ENCODE measurements at places on chromosomes 2 and 18.

- no peak for DNase-seq
- no peaks in the 10 kb centered on the region for H3K27me3 ChIP-seq
- H3K4me3 ChIP-seq: no peak overlapping the region
- H3K4me1 ChIP-seq: no peaks in the 10 kb centered on the region
- H3K27ac ChIP-seq: no peak overlapping the region
These were observed 147.1 kb downstream of the SH3BP4 start for GRCh38 chr2:235098736-235099494.

GRCh38 chr2:143615562-143615961 is 486.3 kb downstream of the ARHGAP15 start:
- H3K36me3 ChIP-seq: no peaks in the 10 kb centered on the region
- no peaks in the 10 kb centered on the region for H3K4me1 ChIP-seq
- H3K27ac ChIP-seq: no peak overlapping the region
- DNase-seq: no peak
- no peaks in the 10 kb centered on the region for H3K27me3 ChIP-seq

GRCh38 chr2:120673205-120673550 is 62.5 kb upstream of the GLI2 start:
- no peak overlapping the region for H3K27ac ChIP-seq
- H3K4me1 ChIP-seq: peaks cover 42% of the 10 kb centered on the region
- DNase-seq: no peak
- no peak overlapping the region for H3K4me3 ChIP-seq
- H3K27me3 ChIP-seq: no peaks in the 10 kb centered on the region

DNA sequence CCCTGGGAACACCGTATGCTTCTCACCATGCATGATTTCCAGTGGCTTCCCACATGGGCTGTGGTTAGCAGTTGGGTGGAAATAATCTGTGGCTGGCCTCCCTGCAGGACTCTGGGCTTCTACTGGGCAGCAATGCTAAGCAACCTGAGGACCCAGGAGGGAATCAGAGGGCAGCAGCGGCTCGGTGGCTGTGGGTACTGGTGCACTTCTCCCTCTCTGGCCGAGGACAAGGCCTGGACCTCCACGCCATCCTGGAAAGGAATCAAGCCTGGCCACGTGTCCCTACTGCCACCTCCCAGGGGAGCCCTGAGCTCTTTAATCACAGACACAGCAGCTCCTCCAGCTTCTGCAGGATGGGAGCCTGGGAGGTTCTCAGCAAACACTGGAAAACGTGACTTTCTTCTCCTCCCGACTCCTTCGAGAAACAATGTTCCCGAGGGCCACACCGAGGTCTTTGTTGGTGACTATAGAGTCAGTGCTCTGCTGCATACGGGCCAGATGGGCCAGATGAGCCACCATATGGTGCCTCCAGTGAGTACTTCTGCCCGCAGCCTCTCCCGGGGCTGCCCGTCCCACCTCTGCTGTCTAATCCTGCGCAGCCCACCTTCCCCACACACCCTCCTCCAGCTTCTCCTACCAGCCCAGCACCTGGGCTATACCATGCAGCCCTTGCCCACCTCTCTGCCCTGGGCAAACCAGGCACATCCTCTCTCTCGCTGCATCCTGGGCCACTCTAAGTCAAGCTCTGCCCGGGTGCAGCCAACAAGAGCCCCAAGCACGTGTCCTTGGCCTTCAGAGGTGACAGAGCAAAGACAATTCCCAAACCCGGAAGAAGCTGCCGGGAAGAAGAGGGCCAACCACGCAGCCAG is 42.8 kb upstream of the OTOS start:
- H3K27ac ChIP-seq: no peak overlapping the region
- no peak for DNase-seq
- H3K36me3 ChIP-seq: no peaks in the 10 kb centered on the region
- no peak overlapping the region for H3K4me3 ChIP-seq

- H3K27ac ChIP-seq: no peak overlapping the region
- H3K4me3 ChIP-seq: no peak overlapping the region
- no peak for DNase-seq
- no peaks in the 10 kb centered on the region for H3K27me3 ChIP-seq
These were observed 258.5 kb downstream of the ALK start for GRCh38 chr2:29662861-29663260.

DNA sequence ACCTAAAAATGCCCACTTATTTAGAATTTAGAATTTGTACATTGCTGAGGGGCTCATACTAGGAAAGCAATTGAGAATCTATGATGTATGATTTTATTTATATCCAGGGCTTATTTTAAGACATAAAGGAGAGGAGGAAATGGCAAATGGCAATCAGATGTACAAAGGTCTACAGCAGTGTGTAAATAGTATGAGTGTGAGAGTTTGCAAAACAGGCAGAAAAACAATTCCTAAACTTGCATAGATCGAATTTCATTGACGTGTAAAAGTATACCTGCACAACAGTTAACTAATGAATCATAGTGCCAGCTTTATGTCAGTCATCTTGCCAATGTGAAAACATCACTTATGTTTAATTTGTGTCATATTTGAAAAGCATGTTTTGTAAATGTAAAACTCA is 718.7 kb upstream of the GCFC2 start:
- H3K36me3 ChIP-seq: no peaks in the 10 kb centered on the region
- no peak overlapping the region for H3K27ac ChIP-seq

- H3K4me1 ChIP-seq: peaks cover 24% of the 10 kb centered on the region
- H3K27me3 ChIP-seq: no peaks in the 10 kb centered on the region
These were observed 70.2 kb upstream of the DSC1 start for GRCh38 chr18:31232775-31233424.

DNA sequence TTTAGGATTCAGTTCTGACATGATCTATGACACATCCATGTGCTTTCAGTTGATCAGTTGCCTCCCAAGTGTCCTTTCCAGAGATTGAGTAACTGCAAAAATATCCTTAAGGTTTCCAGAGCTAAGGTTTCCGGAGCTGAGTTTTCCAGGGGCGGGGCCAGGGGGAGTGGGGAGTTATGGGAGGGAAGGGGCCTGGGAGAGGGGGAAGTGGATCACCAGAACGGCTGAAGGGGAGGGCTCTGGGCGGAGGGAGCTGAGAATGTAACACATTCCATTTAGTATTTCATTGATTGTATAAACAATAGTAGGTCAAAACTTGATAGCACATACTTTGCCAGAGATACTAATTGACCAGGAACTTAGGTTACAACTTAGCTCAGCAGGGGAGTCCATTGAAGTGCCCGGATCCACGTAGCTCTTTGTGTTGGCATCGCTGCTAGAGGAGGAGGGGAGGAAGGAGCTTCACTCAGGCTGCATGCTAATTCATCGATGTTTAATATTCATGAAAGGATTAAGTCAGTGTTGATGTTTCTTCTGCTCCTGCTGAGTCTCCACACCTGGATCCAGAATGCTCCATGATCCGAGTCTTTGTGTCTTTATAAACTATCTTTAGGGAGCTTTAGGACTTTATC is 289.8 kb downstream of the ALPK2 start:
- H3K27me3 ChIP-seq: no peaks in the 10 kb centered on the region
- H3K27ac ChIP-seq: no peak overlapping the region
- H3K36me3 ChIP-seq: no peaks in the 10 kb centered on the region
- DNase-seq: no peak

- H3K4me3 ChIP-seq: no peak overlapping the region
- no peak for DNase-seq
- H3K27me3 ChIP-seq: no peaks in the 10 kb centered on the region
These were observed 482.3 kb downstream of the TNS1 start for GRCh38 chr2:217520356-217521010.

- no peak overlapping the region for H3K4me3 ChIP-seq
- H3K36me3 ChIP-seq: no peaks in the 10 kb centered on the region
- H3K27ac ChIP-seq: no peak overlapping the region
- H3K27me3 ChIP-seq: no peaks in the 10 kb centered on the region
These were observed 217.2 kb downstream of the DOK6 start for GRCh38 chr18:69617888-69618287.

DNA sequence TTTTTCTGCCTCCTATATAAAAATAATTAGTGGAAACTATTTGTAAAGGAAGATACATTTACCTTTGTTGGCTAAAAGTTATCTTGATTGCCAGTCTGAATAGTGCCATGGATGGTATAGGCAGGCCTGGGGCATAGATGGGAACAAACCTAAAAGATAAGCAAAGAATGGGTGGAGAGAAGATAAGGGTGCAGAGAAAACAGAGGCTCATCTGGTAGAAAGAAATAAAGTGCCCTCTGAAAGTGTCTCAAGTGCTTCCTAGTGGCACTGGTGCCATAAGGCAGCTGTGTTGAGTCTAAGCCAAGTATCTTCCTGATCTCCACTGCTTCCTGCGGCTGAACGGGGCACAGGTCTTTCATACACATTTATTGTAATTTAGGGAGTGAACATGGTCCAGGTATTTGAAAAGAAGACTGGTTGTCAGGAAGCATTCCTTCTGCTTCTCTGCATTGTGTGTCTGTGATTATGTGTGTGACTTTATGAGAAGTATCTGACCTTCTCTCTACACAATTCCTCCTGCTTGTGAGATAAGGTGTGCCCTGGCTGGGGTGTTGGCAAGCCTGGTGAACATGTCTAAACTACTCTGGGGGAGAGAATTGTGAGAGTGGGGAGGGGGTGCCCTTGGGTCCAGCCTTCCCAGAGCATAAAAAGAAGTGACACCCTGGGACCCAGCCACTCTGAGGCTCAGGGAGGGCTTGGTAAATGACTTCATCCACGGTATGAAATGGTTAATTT is 280.5 kb downstream of the CAMKMT start:
- no peak for DNase-seq
- H3K4me1 ChIP-seq: no peaks in the 10 kb centered on the region
- no peaks in the 10 kb centered on the region for H3K36me3 ChIP-seq
- H3K27ac ChIP-seq: no peak overlapping the region
- H3K27me3 ChIP-seq: no peaks in the 10 kb centered on the region

GRCh38 chr2:9303528-9304225 is 97.1 kb downstream of the ASAP2 start:
- no peak for DNase-seq
- no peak overlapping the region for H3K4me3 ChIP-seq
- H3K27ac ChIP-seq: no peak overlapping the region
- H3K27me3 ChIP-seq: no peaks in the 10 kb centered on the region
- peaks cover 57% of the 10 kb centered on the region for H3K4me1 ChIP-seq

GRCh38 chr2:232697059-232697806 is at the start of gene GIGYF2:
Gene GIGYF2, plus strand, starts transcription at chr2:232697331. Its CDS starts 37,867 bp downstream, at chr2:232735198.
- peaks cover 21% of the 10 kb centered on the region for H3K4me1 ChIP-seq
- H3K4me3 ChIP-seq: peak within 1 kb of the TSS; percentile 99
- no peaks in the 10 kb centered on the region for H3K27me3 ChIP-seq
- peak; percentile 98 for DNase-seq
- peak within 1 kb of the TSS; percentile 97 for H3K27ac ChIP-seq

- no peaks in the 10 kb centered on the region for H3K36me3 ChIP-seq
- no peaks in the 10 kb centered on the region for H3K27me3 ChIP-seq
- peak overlapping the region; percentile 11 for H3K27ac ChIP-seq
- peaks cover 5% of the 10 kb centered on the region for H3K4me1 ChIP-seq
- DNase-seq: peak; percentile 45
- no peak overlapping the region for H3K4me3 ChIP-seq
These were observed 17.2 kb downstream of the PCBP1 start for GRCh38 chr2:70104231-70105111.

GRCh38 chr2:144328938-144329337 is 191.0 kb downstream of the ZEB2 start:
- no peaks in the 10 kb centered on the region for H3K4me1 ChIP-seq
- DNase-seq: no peak
- H3K27me3 ChIP-seq: no peaks in the 10 kb centered on the region

- no peaks in the 10 kb centered on the region for H3K4me1 ChIP-seq
- H3K4me3 ChIP-seq: no peak overlapping the region
- no peak overlapping the region for H3K27ac ChIP-seq
- no peaks in the 10 kb centered on the region for H3K36me3 ChIP-seq
- H3K27me3 ChIP-seq: no peaks in the 10 kb centered on the region
These were observed 99.9 kb upstream of the NABP1 start for GRCh38 chr2:191578031-191578430.

GRCh38 chr2:180604077-180604476 is 376.3 kb upstream of the UBE2E3 start:
- no peaks in the 10 kb centered on the region for H3K4me1 ChIP-seq
- no peak overlapping the region for H3K27ac ChIP-seq
- H3K4me3 ChIP-seq: no peak overlapping the region
- H3K36me3 ChIP-seq: no peaks in the 10 kb centered on the region
- DNase-seq: no peak
- no peaks in the 10 kb centered on the region for H3K27me3 ChIP-seq

GRCh38 chr2:15040429-15041084 is 408.0 kb downstream of the LRATD1 start:
- no peak for DNase-seq
- H3K36me3 ChIP-seq: no peaks in the 10 kb centered on the region
- no peak overlapping the region for H3K4me3 ChIP-seq
- no peaks in the 10 kb centered on the region for H3K27me3 ChIP-seq
- no peak overlapping the region for H3K27ac ChIP-seq

- peaks cover 20% of the 10 kb centered on the region for H3K4me1 ChIP-seq
- H3K4me3 ChIP-seq: peak overlapping the region; percentile 85
- DNase-seq: peak; percentile 45
- H3K27me3 ChIP-seq: no peaks in the 10 kb centered on the region
- peaks cover 30% of the 10 kb centered on the region for H3K36me3 ChIP-seq
These were observed 1.1 kb upstream of the IMP4 start for GRCh38 chr2:130341562-130342019.

- H3K4me3 ChIP-seq: no peak overlapping the region
- H3K4me1 ChIP-seq: no peaks in the 10 kb centered on the region
- DNase-seq: no peak
- H3K36me3 ChIP-seq: no peaks in the 10 kb centered on the region
These were observed 12.9 kb upstream of the NABP1 start for GRCh38 chr2:191664823-191665677.

DNA sequence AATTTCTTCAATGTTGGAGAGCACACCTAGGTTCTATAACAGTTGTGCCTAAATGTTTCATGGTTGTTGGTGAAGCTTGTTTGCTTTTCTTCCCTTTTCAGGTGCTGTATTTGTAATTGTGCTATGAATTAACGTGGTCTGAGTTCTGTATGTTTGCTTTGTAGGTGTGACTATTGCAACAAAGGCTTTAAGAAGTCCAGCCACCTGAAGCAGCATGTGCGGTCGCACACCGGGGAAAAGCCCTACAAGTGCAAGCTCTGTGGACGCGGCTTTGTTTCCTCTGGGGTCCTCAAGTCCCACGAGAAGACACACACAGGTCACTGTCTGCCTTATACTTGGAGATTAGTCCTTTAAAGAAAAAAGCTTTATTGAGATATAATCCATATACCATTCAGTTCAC is 91.2 kb downstream of the ZNF236 start:
- H3K27me3 ChIP-seq: no peaks in the 10 kb centered on the region
- H3K4me3 ChIP-seq: no peak overlapping the region
- DNase-seq: no peak
- peaks cover 48% of the 10 kb centered on the region for H3K36me3 ChIP-seq
- no peaks in the 10 kb centered on the region for H3K4me1 ChIP-seq

GRCh38 chr18:50287441-50288347 is at the start of gene CXXC1:
Gene CXXC1, minus strand, starts transcription at chr18:50287692. Its CDS starts 103 bp downstream, at chr18:50287589.
- peak within 1 kb of the TSS; percentile 92 for H3K4me3 ChIP-seq
- H3K4me1 ChIP-seq: no peaks in the 10 kb centered on the region
- peak within 1 kb of the TSS; percentile 85 for H3K27ac ChIP-seq
- peaks cover 10% of the 10 kb centered on the region for H3K36me3 ChIP-seq
- peak; percentile 97 for DNase-seq

DNA sequence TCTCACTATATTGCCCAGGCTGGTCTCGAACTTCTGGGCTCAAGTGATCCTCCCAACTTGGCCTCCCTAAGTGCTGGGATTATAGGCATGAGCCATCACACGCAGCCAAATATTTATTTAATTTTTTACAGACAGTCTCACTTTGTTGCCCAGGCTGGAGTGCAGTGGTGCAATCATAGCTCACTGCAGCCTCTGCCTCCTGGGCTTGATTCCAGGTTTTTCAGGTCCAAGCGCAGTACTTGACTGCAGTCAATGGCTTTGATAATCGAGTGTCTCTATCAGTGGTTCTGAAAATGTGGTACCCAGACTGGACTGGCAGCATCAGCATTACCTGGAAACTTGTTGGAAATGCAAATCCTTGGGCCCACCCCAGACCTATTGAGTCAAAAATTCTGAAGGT is 63.1 kb downstream of the PLB1 start:
- no peak overlapping the region for H3K4me3 ChIP-seq
- peak; percentile 66 for DNase-seq
- no peaks in the 10 kb centered on the region for H3K4me1 ChIP-seq
- H3K27me3 ChIP-seq: no peaks in the 10 kb centered on the region
- H3K36me3 ChIP-seq: no peaks in the 10 kb centered on the region
- H3K27ac ChIP-seq: no peak overlapping the region

Measured in thyroid gland (tissue), 4 donors.